ENCODE measurements at places on chromosomes 12 and 14. TPM values are rescaled to one million over a fixed set of nuclear protein-coding genes. Genes with fewer than 3 reads are reported as not detected.

GRCh38 chr14:99183716-99184115 lies 88.3 kb downstream of the BCL11B start:
- no peak for DNase-seq
- no peak overlapping the region for H3K27ac ChIP-seq
- H3K36me3 ChIP-seq = no peaks in the 10 kb centered on the region
- H3K4me3 ChIP-seq = no peak overlapping the region
- no peaks in the 10 kb centered on the region for H3K4me1 ChIP-seq

DNA sequence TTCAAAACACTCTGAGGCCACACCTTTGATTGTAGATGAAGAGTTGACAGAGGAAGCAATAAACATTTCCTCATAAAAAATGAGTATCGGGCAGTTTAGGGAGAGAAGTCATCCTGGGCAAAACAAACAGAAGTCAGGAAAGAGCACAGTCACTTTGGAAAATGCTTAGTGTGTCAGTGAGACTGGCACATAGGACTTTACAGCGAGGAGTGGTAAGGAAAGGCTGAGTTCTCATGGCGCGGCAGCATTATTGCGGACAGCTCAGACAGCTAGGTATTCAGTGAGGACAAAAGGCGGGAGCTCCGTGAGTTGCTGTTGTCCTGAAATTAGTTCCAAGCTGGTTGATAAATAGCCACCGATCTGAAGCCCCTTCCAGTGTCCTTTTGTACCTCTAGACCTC lies 229.9 kb downstream of the SNAPC1 start:
- no peaks in the 10 kb centered on the region for H3K27me3 ChIP-seq
- no peak overlapping the region for H3K4me3 ChIP-seq
- H3K36me3 ChIP-seq = no peaks in the 10 kb centered on the region

Gene CLEC2D
- total RNA-seq = 4.5 TPM

Gene B4GALNT3
- total RNA-seq = 39.2 TPM
